ENCODE measurements at places on chromosomes 12 and 14.

DNA sequence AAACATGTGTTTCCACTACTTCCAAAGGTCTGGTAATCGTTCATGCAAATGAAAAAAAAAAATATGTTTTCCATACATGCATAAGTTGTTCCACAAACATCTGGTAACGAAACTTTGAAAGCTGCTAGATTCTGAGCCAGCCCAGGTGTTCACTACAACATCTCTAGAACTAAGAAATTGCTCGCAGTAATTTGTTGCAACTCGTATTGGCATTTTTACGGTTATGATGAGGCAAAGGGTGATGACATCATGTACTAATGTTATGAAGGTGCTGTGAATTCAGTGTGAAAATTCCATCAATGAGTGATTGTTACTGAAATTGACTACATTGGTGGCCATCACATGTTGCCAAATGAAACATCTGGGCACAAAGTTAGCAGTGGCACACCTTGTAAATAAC lies 31.9 kb upstream of the CCDC91 start:
- no peak for DNase-seq

GRCh38 chr14:66662374-66662773 lies 154.4 kb downstream of the GPHN start:
- DNase-seq = no peak

- DNase-seq = no peak
Measured at GRCh38 chr12:91205811-91206210, 23.2 kb upstream of the DCN start.

GRCh38 chr12:67437011-67437410 lies 167.9 kb downstream of the CAND1 start:
- no peak for DNase-seq

DNA sequence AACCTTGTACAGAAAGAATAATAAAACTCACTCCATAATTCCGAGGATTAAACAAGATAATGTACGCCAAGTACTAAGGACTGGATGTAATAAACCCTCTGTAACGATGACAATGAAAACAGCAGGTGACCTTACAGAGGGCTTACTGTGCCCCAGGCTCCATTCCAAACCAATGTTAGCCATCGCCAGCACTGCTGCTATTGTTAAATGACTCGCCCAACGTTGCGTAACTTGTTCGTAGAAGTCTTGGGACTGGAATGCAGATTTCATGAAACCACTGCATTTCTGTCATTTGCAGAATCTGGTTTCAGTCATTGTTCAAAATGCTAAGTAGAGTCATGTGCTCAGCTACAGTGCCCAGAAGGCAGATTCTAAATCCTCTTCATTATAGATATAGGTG lies 728 bp upstream of the STON2 start:
- peak; percentile 67 for DNase-seq

- peak; percentile 34 for DNase-seq
Measured at GRCh38 chr12:53676656-53677015, 753 bp upstream of the ATP5MC2 start.

DNA sequence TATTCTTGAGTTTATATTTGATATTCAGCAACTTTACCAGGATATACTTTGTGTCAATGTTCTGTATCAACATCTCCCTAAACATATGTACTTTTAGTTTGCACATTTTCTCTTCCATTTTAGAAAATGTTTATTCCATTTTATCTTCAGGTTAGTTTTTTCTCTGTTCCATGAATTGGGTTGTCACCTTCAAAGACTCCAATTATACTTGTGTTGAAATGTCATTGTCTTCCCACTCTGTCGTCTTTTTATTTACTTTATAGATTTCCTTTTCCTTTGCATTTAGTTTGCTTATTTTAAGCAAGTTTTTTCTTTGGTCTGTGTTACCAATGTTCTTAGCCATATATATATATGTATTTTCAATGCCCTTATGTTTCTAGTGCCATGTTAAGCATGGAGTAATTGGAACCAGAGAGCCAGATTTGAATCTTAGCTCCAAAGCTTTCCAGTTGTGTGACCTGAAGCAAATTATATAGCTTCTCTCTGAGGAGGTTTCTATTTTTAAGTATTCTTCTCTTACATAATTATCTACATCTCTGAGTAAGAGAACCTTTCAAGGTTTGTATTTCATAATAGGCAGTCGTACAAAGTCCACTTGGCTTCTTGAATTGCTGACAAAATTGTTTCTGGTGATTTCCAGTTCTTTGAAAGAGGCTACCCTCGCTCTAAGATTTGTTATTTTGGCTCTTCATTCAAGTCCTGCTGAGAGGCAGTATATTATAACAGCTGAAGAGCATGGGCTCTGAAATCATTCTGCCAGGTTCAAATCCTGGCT lies 85.8 kb upstream of the DYRK2 start:
- no peak for DNase-seq

DNA sequence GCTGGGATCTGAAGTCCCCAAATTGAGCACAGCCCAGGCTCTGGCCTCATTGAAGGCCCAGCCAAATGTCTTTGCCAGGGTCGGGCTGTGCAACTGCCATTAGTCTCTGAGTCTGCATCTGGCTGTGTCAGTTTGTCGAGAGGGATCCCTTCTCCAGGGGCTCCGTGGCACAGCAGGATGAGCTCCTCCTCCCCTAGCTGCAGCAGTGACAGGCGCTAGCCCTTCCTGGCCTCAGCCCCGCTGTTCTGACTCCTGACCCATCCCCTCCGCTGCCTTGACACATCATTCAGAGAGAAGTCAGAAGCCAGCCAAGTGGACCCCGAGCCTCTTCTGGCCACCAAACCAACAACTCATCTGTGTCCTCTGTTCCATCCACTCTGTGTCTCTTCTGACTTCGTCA lies 188.3 kb downstream of the CALM1 start:
- DNase-seq = no peak

DNA sequence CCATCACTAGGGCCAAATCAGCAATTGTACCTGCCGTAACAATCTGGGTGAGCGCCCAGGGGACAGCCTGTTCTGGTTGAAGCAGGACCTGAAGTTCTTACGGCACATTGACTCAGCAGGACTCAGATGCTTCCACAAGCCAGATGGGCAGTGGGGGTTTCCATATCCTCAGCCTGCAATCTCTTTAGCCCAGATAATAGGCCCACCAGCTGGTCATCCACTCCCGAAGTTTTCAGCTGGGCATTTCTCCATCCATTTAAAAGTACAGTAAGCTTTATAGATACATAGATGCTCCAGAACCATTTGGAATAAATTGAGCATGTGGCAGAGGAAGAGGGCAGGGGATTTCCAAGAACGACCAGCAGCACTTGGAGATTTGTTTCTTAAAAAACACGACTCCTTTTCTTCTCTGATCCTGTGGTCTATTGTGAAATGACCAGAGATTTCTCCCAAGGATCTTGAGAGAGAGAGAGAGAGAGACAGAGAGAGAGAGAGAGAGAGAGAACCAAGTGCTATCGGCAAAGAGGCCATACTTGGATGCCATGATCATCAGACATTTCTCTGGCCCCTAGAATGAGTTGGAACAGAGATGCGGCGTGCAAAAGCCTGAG lies 74.8 kb upstream of the PLXNC1 start:
- no peak for DNase-seq

DNA sequence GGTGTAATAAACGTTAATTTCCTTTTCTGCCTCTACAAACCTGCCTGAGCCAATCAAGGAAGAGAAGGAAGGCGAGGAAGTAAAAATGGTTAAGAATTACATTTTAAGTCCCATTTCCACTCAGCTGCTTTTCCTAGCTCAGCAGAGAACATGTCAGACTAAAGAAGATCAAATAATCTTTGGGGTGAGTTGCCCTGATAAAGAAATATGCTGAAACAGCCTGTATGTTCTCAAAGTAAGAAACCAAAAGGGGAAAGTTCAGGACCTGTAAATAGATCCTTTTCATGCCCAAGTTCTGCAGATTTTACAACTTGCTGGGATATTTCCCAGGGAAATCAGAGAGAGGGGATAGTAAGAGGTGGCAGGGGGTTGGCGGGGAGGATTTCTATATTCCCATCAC lies 55.5 kb downstream of the PHLDA1 start:
- no peak for DNase-seq

GRCh38 chr12:13167226-13167625 lies 29.3 kb upstream of the EMP1 start:
- no peak for DNase-seq

DNA sequence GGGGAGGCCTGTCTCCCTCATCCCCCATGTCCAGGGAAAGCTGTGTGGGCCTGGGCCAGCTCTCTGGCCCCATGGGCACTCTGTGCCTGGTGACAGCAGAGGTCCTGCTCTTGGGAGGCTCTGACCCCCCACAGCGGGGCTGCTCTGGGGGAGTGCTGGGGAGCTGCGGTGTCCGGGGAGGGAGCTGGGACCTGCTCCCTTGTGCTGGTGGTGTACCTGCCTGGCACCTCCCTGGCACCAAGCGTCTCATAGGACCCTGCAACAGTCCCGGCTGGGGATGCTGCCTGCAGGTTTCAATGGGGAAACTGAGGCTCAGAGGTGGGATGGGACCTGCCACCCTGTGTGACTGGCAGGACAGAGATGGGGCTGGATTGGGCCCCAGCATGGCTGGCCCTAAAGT lies 111.3 kb downstream of the KIF26A start:
- no peak for DNase-seq

DNA sequence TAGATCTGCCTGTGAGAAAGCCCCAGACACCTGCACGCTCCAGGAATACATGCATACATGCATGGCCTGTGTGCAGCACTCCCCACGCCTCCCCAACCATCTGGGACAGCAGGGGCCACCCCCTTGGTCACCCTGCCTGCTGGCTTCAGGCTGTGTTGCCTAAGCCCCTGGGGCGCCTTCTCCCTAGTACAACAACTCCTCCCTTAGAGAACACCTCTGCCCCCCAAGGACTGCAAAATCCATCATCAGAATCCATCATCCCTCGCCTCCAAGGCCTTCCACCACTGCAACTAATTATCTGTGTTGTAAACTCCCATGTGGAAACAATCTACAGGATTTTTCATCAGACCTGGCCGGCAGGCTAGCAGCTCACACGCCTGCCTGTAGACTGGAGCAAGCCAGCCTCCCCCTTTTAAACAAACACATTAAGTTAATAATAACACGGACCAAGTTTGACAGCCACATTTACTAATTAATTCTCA lies 36.8 kb downstream of the ZFP36L1 start:
- no peak for DNase-seq

DNA sequence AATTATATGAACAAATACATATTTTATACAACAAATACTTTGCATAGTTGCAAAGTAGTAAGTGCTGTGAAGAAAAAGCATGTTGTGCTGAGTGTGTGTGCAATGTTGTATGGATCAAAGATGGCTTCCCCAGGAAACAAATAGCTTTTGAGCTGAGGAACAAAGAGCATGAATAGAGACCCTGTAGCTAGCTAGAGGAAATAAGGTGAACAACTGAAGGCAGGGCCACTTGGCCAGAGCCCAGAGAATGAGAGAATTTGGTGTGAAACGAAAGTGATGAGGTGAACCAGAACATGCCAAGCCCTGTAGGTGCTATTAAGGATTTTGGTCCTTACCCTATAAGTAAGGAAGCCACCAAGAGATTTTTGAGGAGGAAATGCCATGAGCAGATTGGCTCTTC lies 17.1 kb downstream of the DYRK2 start:
- DNase-seq = no peak

DNA sequence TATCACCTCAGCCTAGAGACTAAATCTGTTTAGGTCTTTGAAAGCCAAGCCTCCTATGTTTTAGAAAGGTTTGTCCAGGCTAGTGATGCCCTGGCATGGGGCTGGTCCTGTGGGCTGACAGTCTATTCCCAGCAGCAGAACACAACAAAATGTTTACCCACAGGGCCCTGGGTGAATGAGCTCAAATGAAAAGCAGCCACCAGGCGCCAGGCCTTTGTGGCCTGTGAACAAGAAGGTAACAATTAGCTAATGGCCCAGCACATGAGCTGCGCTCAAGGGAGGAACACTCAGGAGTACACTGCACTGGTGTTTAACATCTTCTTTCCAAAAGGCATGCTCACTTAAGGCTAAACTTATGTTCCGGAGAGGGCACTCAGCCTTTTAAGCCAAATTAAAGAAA lies 202.2 kb downstream of the MON2 start:
- no peak for DNase-seq

- DNase-seq = no peak
Measured at GRCh38 chr14:106883218-106883692, 1356.9 kb downstream of the TMEM121 start.

DNA sequence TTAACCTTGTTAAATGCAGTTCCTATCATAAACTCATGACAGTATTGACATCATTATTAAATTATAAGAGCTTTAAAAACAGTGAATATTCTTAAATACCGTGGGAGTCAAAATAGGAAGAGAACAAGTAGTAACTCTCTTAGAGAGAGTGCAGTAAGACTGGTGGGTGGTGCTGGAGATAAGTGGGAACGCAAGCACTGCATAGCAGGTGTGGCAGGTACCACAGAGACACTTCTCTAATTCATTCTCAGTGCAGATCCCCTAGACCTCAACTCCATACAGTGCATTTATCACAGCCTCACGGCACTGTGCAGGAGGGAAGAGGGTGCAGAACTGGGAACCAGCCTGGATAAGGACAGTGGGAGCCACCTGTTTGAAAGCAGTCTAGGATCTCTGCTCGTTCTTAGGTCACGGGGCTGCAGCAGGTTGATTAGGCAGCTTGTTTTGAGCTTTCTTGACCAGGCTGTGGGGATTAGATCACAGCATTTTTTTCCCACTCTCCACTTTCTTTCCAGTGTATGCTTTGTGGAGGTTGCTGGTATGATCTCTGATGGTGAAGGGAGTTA lies 165.6 kb downstream of the PRKCH start:
- no peak for DNase-seq

- DNase-seq = peak; percentile 12
Measured at GRCh38 chr12:49340971-49341776, 4.2 kb upstream of the C1QL4 start.

GRCh38 chr12:88833641-88834116 lies 253.4 kb upstream of the KITLG start:
- DNase-seq = no peak

GRCh38 chr14:75510547-75510946 lies 11.7 kb upstream of the BATF start:
- no peak for DNase-seq

- DNase-seq = no peak
Measured at GRCh38 chr12:108282676-108283075, 56.4 kb downstream of the CMKLR1 start.

DNA sequence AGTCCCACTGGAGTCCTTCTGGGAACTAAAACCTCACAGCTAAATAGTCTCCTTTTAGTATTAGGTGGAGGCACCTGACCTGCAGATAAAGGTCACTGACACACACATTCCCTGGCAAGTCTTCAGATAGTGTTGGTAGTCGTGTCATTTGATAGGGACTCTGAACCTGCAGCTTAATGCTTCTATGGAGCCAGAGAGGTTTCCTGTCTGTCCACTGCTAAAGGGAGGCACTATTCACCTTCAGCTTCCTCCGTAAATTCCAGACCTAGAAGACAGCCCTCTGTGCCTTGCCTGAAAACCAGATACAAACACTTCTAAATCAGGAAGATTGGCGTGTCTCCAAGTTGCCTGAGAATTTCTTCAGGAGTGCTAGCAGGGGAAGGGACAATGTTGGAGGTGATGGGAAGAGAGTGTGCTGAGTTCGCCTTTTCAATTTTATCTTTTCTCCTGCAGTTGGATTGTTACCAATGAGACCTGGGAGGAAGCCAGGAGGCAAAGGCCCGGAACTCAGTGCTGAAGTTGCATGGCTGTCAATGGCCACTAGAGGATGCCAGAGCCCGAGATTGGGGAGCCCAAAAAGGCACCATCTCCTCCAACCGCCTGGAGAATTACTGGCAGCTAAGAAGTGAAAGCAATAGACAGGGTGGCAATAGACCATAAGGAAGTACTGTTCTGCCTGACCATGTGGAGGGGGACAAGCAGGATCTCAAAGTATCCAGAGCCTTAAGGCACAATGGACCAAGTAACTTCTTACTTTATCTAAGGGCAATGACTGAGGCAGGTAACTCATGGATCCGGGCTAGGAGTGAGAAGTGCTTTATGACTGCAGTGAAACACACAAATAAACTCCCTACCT lies 81.6 kb upstream of the SCAF11 start:
- DNase-seq = peak; percentile 83

Data from AG08396 (cell line).